Stimulated activated CD4-positive, alpha-beta T cell treated with anti-CD3 and anti-CD28 coated beads, Interleukin-12 subunit alpha, Interleukin-12 subunit beta, amount 100 ng/mL, for 48 hours (primary cell): ENCODE measurements at places on chromosomes 12 and 14.

- DNase-seq = no peak
These were observed 56.3 kb downstream of the SLC16A7 start for GRCh38 chr12:59652130-59652529.

DNA sequence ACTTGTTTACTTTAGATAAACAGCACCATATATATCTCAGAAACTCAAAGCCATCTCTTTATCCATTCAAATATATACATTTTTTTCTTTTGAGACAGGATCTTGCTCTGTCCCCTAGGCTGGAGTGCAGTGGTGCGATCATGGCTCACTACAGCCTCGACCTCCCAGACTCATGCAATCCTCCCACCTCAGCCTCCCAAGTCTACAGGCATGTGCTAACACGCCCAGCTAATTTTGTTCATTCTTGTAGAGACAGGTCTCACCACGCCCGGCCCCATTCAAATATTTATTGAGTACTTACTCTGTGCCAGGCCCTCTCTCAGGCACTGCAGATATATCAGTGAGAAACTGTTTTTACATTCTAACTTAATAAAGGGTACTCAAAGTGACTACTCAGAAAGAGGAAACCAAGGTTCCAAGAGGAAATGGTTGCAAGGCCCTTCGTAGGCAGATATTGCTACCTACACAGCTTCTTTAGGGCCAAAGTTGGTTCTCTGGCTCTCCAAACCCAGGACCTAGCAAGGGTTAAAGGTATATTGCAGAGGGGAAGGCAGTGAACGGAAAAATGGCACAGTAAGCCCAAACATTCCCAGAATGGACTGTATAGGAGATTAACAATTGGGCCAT is 2.9 kb downstream of the ATXN3 start:
- no peak for DNase-seq

DNA sequence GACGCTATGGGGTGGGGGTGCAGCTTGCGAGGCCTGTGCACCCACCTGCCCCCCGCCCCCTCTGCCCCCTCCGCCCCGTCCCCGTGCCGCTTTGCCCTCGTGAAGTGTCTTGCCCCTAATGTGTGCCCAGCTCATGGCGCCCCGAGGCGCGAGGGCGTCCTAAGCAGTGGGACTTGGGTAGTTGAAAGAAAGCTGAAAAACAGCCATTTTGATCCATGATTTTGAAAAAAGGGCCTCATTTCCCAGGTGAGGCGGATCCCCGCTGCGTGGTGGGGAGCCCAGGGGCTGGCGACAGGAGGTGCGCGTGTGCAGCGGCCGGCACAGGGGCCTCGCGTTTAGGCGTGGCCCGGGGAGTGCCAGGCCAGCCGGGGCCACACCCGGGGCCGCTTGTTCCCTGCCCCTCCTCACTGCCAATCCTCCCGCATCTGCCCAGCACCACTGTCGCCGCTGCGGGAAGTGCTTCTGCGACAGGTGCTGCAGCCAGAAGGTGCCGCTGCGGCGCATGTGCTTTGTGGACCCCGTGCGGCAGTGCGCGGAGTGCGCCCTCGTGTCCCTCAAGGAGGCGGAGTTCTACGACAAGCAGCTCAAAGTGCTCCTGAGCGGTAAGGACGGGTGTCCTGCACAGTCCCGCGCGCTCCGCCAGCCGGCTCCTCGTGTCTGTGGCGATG is 11.8 kb downstream of the ZFYVE21 start:
- DNase-seq = no peak

- no peak for DNase-seq
These were observed 76.9 kb upstream of the SFSWAP start for GRCh38 chr12:131634037-131634436.

DNA sequence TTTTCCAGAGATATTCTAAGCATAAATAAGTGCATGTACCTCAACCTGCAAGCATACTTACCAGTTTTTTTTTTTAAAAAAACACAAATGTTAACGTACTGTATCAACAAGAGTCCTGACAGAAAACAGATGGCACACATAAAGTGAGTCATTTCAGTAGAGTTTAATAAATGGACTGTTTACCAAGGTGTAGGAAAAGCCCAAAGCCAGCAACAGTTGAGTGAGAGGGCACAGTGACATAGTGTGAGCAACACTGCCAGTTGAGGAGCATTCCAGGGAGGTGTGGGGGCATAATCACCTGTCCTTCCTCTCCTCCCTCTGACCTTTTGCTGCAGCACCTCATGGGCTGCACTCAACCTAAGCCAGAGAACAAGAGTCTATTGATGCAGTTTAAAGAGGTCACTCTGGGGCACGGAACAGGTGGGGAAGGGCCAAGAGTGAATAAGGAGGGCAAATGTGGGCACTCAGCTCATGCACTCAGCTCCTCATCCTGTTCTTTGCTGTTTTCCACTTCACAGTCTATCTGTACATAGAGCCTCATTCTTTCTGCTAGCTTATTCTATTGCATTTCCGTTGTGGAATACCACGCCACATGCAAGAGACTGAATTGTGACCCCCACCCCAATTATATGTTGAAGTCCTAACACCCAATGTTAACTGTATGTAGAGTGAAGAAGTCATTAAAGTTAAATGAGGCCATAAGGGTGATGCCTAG is 29.3 kb downstream of the DHRS2 start:
- DNase-seq = no peak

- DNase-seq = no peak
These were observed 54.5 kb upstream of the HECTD1 start for GRCh38 chr14:31261859-31262731.

DNA sequence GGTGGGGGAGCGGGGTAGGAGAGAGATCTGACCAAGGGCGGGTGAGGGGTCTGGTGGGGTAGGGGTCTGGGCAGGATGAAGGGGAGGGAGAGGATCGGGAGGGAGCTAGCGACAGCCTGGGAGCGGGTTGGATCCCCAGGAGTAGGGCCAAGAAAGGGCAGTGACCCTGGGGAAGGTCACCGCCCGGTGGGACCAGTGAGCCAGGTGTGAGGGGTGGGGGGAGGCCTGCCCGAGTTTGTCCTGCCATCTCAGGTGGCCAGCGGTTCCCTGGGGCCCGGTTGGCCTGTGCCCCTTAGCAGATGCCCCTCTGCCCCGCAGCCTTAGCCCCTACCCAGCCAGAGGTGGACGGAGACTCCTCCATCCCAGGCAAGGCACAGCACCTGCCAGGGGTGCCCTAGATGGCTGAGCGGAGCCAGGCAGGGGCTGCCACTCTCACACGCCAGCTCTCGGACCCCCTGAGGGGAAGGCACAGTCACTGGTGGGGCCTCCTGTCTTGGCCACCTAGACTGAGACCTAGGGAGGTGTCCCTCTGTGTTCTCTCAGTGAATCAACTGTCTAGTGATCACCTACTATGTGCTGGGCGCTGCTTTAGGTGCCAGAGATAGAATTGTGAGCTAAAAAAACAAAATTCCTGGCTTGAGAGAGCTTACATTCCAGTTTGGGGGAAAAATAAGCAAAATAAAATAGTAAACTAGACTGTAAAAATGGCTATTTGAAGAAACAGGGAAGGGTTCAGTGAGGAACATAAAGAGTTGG is 629 bp upstream of the TTC7B start:
- DNase-seq = no peak

GRCh38 chr12:93440043-93440835 is 1.5 kb downstream of the UBE2N start:
- no peak for DNase-seq

GRCh38 chr14:69612014-69612782 is 802 bp downstream of the SUSD6 start:
- no peak for DNase-seq

DNA sequence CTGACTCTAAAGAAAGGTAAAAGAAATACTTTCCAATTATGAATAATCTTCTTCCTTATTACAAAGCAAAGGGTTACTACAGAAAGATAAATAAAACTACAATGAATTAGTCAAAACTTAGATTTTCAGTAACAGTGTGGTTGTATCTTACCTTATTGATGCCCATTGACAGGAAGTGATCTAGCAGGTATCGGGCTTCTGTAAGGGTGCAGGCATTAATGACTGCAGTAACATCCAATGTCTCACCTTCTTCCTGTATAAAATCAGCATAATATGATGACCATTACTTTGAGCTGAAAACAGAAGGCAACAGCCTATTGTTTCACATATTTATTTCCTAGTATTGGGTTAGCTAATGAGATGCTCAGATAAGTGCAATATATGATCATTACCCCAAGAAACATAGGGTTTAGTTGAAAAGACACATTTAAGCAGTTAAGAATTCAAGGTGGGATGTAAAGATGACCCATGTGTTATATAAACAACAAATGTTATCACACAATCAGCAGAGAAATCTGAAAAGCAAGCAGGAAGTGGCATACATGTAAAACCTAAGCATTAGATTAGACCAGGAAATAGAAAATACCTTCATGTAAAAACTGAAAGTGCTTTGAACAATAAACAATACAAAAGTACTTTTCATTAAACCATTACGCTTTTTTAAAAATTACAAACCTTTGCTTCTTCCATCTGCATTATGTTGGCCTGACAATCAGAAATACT is 111.2 kb downstream of the KIF21A start:
- no peak for DNase-seq

DNA sequence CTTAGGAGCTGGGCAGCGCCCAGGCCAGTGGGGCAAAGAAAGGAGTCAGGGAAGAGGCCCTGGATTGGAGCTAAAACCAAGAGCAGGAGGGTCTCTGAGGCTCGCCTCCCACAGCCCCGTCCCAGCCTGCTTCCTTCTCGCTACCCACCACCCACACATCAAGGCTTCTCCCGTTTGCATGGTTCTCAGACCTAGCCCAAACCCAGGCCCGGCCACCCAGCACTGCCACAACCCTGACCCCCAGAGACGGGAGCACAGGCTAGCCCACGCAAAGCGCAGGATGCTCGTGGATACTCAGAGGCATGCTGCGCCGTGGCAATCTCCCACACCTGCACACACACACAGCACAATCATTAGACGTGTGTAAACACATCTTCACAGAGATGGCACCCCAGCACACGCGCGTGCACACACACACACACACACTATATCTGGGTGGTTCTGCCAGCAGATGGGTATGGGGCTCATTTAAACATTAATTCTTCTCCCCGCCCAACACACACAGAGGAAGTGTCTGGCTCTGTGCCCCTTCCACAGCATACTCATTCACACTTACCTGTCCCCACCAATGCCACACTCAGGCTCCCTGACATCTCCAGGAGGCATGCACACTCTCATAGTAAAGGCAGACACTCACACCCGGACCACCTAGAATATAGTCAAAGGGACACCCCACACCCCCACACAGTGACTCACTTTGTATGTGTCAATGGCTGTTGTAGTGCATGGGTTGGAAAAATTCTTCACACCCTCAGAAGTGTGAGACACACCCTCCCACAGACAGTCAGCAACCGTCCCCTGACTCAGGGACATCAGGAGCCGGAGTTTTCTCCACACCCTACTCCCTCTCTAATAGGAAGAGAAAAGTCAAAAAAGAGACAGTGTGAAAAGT is 1.1 kb downstream of the CARMIL3 start:
- peak; percentile 55 for DNase-seq

GRCh38 chr12:96421014-96421413 is 20.8 kb upstream of the CDK17 start:
- DNase-seq = no peak

GRCh38 chr14:45526715-45527549 is 273.9 kb upstream of the MIS18BP1 start:
- no peak for DNase-seq
